ENCODE measurements at places on chromosomes 4 and X.
A peak's percentile ranks its signal among the peaks of the same experiment; 100 is the strongest.

DNA sequence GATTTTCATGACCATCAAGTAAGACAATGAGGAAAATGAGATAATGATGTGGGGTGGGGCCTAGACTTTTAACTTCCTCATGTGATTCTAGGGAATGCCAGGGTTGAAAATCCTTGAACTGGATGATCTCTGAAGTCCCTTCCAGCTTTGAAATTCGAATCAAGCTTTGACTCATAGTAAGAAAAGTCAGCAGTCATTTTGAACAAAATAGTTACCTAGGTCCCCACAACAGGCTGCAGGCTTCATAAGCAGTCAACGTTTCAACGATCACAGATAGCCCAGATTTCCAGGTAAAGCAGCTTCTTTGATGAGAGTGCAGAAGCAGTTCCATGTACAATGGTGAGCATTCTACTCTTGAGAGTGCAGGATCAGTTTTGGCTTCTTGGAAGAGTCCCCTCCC lies 93.7 kb downstream of the GRIA3 start:
- DNase-seq = no peak

DNA sequence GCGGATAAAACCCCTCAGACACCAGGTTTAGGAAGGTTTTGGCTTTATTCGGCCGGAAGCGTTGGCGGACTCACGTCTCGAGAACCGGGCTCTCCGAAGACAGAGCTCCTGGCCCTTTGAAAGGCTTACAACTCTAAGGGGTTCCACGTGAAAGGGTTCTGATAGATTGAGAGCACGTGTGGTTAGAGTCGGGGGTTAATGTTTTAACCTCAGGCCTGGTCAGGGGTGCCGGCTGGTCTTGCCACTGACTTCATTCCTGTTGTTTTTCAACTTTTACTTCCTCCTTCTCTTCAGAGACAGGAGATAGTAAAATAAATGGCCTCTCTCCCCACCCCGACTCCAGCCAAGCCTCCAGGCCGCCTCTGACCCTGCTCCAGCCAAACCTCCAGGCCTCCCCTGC lies 4.7 kb upstream of the ASMT start:
- no peak for DNase-seq

- DNase-seq = no peak
These were observed 54.8 kb upstream of the NAF1 start for GRCh38 chr4:163221467-163221866.

GRCh38 chr4:176238157-176238610 lies 30.8 kb downstream of the ASB5 start:
- no peak for DNase-seq

DNA sequence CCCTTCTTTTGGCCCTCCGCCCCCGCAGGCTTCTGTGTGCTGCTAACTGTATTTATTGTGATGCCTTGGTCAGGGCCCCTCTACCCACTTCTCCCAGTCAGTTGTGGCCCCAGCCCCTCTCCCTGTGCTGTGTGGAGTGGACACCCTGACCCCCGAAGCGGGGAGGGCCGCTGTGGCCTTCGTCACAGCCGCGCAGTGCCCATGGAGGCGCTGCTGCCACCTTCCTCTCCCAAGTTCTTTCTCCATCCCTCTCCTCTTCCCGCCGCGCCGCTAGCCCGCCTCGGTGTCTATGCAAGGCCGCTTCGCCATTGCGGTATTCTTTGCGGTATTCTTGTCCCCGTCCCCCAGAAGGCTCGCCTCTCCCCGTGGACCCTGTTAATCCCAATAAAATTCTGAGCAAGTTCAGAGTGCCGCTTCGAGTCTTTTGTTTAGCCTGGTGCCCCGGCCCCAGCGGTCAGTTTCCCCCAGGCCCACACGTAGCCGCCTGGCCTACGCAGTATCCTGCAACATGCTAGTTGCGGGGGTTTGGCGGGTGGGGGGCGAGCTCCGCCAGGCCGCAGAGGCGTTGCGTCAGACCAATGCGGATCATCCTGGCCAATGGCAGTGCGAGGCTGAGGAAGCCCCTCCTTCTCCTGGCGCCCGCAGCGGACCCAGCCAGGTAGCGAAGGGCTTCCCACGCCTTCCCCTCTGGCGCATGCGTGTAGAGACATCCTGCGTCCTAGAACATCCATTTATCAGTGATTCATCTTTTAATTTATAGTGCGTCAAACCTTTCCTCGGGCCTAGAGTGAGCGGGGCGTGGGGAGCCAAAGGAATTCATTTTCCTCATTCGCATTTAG lies 5.6 kb upstream of the KANTR start:
- peak; percentile 77 for DNase-seq

GRCh38 chr4:180285796-180286195 lies 1957.4 kb upstream of the TENM3 start:
- DNase-seq = no peak

All from caudate nucleus (tissue), 63 donors.